ENCODE measurements at places on chromosomes 16 and 17.

DNA sequence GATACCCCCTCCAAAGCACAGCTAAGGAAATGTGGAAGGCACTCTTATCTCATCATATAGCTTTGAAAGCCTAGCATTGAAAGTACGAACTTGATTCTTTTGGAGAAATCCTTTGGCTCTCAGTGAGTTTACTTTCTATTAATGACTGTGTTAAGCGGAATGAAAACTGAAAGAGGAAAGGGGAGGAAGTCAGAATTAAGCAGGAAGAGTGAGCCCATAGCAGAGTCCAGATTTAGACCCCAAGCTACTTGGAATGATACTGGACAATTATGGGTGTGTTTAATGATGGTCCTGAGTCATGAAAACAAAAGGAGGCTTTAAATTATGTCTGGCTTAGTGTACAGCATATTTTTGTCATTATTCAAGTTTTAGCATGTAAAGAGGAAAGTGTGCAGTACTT lies 42.2 kb downstream of the TENT4B start:
- no peak for DNase-seq

- no peak for DNase-seq
Measured at GRCh38 chr17:17401271-17401781, 75.5 kb upstream of the MED9 start.

DNA sequence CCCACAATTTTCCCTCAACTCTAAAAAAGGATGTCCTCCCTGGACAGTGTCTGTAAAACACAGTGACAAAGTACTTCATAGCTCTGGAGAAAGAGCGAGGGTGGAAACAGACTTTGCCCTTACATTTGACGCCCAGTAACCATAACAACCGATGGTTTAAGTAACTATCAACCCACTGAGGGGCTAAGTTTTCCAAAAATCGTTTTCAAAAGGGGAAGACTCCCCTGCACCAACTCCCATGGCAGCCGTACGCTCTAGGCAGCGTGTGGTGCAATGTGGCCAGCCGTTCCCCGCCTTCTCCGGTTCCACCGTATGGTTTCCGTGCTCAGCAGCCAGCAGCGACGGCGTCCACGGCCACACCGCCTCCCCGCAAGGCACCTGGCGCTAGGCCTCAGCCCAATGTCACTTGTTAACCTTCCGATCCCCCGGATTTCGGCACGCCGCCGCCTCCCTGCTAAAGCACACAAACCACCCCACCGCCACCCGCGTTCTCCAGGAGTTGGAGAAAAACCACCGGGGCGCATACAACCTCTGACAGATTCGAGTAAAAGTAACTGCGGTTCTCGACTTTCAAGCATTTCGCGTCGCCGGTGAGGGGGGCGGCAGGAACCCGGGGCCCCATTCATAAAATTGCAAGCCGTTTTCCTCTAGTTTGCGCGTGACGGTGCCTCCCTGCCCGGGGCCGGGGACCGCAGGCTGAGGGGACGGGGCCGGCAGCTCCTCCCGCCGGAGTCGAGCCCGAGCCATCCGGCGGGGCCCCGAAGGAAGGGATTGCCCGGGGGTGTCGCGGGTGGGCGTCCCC lies 661 bp downstream of the TEX2 start:
- DNase-seq: no peak

GRCh38 chr17:17934214-17934613 lies 38.0 kb downstream of the TOM1L2 start:
- no peak for DNase-seq

DNA sequence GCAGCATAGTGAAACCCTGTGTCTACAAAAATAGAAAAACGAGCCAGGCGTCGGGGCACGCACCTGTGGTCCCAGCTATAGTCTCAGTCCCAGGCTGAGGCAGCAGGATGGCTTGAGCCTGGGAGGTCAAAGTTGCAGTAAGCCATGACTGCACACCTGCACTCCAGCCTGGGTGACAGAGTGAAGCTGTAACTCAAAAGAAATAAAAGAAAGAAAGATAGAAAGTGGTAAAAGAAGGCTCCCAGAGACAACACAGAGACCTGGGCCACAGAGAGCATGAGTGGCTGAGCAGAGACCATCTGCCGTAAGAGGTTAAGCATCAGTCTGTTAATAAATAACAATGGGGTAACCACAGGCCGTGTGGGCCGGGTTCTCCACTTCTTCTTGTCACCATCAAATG lies 15.3 kb upstream of the HEXD start:
- DNase-seq: no peak

DNA sequence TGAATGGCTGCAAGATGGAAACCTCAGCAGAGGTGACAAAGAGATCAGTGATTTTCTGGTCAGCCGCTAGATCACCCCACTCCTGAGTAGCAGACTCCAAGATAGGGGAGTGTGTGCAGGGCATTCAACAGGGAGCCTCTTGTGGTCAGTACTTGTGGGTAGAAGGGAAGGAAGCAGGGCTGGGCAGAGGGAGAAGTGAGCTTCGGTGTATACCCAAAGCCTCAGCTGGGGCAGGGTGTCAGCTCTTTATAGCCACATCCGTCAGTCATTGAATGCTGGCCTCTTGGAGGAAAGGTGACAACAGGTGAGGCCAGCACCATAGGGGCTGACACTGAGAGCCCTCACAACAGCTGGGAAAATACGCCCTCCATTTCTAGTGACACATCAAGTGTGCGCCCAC lies 2.2 kb upstream of the SLC12A3 start:
- DNase-seq: no peak

- no peak for DNase-seq
Measured at GRCh38 chr17:18070861-18071340, 16.8 kb upstream of the DRG2 start.

- DNase-seq: no peak
Measured at GRCh38 chr16:52812678-52813556, 239.8 kb downstream of the CHD9NB start.

GRCh38 chr16:8572919-8573724 lies 17.2 kb downstream of the TMEM114 start:
- no peak for DNase-seq

DNA sequence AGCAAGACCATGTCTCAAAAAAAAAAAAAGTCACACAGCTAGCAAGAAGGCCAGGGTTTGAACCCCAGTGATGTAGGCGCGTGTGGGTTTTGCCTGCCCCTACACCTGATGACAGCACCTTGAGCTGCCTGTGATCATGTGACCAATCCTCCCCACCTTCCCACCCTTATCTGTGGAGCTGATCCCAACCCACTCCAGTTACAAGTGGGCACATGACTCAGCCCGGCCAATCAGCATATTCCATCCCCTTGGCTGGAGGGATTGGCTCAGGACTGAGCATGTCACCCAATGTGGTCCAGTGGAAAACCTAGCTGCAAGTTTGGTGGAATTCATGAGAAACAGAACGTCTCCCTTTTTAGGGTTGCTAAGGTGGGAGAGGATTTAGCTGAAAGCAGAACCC lies 6.6 kb downstream of the TMEM114 start:
- no peak for DNase-seq

DNA sequence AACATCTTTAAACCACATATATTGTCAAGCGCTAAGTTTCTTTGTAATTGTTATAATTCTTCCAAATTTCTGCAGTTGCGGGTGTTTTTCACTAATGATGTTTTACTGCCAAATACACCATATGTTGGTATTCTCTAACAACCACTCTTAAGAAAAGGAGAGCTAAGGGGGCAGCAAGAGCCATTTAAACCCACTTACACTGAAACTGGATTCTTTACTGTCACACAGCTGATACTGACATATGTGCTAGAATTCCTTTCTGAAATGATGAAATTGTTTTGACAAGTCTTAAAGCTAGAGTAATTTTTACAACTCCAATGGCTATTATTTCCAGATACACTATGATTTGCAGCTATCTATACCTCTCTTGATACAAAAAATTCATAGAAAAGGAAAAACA lies 483.1 kb downstream of the CDH11 start:
- no peak for DNase-seq

DNA sequence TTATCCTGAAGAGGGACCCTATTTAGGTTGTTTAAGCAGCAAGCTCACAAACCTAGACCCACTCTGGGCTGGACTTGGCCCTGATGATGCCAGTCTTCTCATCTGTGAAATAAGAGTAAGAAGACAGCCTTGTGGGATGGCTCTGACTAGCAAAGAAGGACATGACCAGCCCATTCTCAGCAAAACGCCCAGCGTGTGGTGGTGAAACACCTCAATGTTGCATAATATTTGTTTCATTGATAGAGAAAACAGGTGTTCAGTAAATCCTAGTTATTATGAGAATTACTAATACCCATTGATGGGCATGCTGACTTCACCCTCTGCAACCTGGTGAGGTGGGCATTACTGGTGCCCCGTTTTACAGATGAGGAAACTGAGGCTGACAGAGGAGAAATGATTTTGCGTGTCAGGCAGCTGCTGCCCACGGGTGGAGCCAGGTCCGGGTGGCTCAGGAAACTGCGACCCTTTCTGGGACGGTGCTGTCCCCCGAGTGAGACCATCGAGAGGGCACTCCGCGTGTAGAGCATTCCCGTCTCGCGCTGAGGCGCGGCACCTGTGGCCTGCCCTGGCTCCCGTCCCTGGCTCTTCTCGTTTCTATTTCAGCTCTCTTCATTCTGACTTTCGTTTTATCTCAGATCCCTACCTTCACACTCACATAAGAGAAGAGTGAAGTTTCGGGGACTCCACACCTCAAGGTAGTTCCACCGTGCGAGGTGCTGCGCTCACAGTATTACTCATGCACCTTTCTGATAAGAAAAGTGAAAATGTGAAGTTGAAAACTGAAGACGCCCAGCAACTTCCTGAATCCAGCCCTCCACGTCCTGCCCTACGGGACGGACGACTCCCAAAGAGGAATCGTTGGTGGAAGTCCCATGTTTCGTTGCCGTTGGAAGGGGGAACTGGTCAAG lies 48.5 kb downstream of the IRF8 start:
- DNase-seq: no peak

GRCh38 chr16:57407521-57408353 lies 3.2 kb downstream of the CCL17 start:
- DNase-seq: no peak

DNA sequence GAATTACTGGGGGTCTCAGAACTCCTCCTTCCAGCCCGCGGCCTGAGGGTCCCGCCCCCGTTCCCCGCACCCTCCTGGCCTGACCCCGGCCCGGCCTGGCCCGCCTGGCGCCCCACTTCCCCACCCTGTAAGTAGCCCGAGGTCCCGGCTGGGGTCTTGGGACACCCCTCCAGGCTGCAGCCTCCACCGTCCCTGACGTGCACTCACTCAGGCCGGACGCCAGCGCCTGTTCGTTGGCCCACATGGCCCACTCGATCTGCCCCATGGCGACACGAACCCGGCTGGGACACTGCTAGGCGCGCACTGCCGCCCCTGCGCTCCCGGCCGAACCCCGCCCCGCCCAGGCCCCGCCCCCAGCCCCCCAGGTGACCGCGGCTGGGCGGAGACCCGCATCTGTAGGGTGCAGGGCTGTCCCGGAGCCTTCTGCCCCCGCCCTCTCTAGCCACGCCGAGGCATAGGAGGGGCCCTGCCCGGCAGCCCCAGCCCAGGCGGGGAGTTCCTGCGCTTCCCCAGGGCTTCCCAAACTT lies at the start of gene CYBA:
TSS of gene CYBA (minus strand) at position 305 of the 527 bp plus-strand sequence. CDS start at position 265, 40 bp downstream.
- no peak for DNase-seq

DNA sequence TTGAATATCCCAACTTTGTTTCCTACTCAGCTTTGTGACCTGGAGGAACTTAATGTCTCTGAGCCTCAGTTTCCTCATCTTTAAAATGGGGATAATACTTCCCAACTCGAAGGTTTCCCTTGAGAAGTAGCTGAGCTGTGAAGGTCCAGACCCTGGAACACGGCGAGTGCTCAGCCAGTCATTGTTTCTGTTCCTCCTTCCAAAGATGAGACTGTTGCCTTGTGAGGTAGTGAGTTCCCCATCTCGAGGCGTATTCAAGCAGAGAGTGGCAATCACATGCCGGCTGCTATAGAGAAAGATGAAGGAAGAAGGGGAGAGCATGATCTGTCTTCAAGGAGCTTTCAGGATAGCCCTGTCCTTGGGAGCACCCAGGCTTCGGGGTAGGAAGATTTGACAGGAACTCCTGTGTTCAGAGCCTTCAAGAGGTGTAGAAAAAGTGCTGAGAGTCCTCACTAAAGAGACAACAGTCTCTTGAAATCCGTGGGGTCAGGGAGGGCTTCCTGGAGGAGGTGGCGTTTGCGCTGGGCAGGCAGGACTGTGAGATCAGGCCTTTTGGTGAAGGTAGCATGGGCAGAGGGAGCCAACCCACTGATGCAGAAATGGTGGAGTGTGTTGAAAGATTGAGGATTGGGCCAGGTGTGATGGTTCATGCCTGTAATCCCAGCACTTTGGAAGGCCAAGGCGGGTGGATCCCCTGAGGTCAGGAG lies 27.2 kb downstream of the SPNS2 start:
- DNase-seq: no peak

DNA sequence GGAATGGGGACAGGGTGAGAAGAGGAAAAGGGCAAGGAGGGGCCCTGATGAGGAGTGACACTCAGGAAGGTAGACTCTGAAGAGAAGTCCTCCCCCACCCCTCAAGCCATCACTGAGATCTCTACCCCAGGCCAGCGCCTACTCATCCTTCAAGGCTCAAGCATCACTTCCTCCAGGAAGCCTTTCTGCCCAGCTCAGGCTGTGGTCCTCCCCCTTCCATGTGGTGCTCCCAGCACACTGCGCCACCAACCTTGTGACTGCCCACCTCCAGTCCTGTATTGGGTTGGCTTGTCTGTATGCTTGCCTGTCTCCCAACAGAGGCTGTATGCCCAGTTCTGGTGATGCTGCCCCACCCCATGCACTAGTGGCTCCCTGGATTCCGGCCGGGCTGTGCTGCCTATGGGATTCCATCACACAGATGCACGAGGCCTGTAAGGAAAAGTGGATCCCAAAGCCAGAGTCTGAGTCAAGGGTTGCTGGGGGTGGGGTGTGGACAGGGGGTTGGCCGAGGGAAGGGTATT lies 19.8 kb upstream of the ZFP90 start:
- no peak for DNase-seq

- no peak for DNase-seq
Measured at GRCh38 chr16:64695684-64696083, 426.2 kb downstream of the CDH11 start.

DNA sequence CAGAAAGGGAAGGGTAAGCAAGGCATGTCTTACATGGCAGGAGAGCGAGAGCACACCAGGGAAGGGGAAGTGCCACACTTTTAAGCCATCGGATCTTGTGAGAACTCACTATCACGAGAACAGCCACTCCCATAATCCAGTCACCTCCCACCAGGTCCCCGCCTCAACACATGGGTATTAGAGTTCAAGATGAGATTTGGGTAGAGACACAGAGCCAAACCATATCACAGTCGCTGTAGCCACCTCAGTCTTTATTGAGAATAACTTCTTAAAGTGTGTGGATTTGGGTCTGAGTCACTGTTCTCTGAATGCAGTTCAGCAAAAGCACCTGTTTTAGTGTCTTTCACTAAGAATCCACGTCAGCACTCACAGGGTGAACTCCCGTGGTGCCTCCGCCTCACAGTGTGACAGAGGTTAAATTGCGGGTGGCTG lies 195.2 kb upstream of the CHMP6 start:
- no peak for DNase-seq

DNA sequence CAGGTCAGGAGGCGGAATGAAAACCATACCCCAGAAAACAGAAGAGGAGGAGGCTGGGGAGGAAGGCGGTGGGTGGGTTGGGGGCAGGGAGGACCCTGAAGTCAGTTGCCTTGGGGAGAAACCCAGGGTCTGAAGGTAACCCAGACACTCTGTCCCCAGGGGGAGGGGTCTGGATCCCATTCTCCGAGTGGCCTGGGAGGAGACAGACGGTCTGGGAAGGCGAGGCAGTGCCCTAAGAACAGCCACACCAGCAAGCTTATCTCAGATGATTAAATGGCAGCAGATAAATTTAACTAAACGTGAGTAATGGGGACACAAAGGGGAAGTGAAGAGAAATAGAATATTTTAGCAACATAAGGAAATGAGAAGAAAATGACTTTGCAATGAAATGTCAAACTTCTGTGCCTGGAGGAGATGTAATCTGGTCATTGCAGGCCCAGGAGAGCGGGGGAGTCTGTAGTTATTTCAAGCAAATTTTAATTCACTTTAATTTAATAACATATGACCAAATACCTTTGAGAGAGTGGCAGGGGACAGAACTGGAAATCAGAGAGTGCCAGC lies 21.4 kb upstream of the ZFP90 start:
- no peak for DNase-seq

All from NCI-H187 treated with DMSO at 0.1 percent for 48 hours (cell line).